ENCODE measurements at places on chromosomes 2 and 18.

GRCh38 chr18:49691177-49691608 lies 122.1 kb downstream of the ACAA2 start:
- DNase-seq, result no peak

DNA sequence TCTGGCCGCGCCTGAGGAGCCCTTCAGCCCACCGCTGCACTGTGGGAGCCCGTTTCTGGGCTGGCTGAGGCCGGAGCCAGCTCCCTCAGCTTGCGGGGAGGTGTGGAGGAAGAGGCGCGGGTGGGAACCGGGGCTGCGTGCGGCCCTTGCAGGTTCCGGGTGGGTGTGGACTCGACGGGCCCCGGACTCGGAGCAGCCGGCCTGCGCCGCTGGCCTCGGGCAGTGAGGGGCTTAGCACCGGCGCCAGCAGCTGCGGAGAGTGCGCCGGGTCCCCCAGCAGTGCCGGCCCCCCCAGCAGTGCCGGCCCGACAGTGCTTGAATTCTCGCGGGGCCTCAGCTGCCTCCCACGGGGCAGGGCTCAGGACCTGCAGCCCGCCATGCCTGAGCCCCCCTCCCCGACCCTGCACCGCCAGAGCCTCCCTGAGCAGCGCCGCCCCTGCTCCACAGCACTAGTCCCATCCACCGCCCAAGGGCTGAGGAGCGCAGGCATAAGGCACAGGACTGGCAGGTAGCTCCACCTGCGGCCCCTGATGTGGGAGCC lies 534.2 kb downstream of the ZNF804A start:
- no peak for DNase-seq

GRCh38 chr2:218345491-218346236 lies 11.0 kb upstream of the CATIP start:
- no peak for DNase-seq

DNA sequence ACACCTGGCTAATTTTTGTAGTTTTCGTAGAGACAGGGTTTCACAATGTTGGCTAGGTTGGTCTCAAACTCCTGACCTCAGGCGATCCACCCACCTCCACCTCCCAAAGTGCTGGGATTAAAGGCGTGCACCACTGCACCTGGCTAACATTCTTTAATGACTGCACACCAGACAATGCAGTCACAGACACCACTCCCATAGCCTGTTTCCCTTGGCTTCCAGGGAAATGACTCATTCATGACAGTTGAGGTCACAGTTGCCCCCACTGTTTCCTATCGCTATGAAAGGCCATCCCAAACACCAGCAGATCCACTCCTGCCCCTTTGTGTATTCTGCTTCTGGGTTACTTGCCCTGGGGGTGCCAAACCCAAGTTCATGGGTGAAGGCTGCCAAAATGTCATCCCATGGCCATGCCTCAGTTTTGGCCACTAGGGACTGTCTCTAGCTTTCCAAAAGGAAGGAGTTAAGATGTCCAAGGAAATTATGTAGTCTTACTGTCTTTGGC lies 8.7 kb downstream of the CHMP1B start:
- no peak for DNase-seq

DNA sequence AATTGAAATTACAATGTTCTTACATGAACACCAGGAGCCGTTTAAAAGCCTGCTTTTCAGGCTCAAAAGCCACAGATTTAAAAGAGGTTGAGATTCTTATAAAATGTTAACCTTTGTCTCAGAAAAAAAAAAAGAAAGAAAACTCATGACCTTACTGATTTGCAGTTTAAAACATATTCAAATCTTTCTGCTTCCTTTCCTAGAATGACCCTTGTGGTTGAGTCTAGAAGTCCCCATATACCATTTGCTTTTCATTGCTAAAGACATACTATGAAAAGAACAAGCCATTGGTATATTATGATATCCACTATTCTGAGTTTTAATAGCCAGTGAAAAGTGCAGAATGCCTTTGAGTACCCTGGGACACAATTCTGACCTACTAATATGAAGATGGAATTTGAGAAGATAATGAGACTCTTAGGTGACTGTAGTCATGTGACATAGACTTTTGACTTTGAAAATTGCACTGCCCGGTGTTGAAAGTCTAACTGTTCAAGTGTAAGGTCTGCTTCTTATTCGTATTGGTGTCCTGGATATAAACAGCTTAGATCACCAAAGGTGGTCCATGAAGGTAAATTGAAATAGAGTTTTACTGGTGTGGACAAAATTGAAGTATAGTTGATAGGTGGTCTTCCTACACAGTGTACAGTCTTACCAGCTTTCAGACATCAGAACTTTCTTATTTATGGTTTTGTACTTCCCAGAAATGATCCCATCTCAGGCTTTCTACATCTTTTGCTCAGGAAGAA lies 117.0 kb downstream of the DOCK10 start:
- no peak for DNase-seq

DNA sequence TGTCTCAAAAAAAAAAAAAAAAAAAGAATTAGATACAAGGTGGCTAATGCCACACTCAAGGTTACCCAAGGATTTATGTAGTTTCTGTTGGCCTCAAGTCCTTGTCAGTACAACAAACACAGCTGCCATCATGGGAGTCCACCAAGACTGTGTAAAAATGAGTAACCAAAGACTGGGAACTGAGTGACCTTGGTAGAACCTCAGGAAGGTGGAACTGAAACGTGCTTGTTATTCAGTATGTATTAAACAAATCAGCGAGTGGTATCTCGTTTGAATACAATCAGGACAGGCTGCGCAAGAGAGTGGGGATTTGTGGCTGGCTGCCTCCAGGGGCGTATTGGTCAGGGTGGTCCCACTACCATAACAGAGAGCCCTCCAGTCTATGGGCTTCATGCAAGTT lies 1.6 kb upstream of the SFTPB start:
- DNase-seq, result no peak

- DNase-seq, result no peak
Measured at GRCh38 chr2:176091329-176092258, 927 bp upstream of the HOXD13 start.

DNA sequence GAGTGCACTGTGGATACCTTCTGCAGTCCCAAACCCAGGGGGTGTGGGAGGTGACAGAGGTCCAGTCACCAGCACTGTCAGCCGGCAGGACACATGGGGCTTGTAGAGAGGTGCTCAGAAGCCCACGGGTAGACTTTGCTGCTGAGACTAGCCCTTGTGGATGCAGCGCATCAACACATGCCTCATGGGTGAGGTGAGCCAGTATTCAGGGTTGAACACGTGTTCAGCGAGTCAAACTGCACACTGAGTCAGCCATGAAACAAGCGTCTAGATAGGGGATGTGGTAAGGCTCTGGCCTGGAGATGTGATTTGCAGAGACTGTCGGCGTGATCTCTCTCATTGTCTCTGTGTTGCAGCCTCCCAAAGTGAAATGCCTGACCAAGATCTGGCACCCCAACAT lies 35.8 kb upstream of the SCLY start:
- DNase-seq, result no peak

GRCh38 chr18:34867520-34867919 lies 157.4 kb downstream of the DTNA start:
- DNase-seq, result no peak

GRCh38 chr2:176931588-176932563 lies 280.7 kb upstream of the HNRNPA3 start:
- DNase-seq, result peak; percentile 27

GRCh38 chr2:8346208-8346607 lies 335.6 kb upstream of the ID2 start:
- DNase-seq, result no peak

DNA sequence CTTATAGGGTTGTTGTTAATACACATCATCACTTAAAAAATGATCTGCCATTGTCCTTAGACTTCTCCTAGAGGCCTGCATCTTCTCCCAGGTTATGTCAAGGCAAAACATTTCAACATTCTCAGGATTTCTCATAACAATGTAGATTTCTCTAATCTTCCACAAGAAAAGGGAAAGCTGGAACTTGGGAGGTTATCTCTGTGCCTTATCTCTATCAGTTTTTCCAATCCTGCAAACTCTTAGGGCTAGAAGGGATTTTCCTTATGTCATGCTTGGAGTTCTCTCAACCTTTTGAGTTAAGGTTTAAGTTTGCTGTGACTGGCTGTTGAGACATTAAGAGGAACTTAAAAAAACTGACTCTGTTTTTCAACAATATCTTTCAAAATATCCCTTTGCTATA lies 300.6 kb upstream of the TFPI start:
- DNase-seq, result no peak

DNA sequence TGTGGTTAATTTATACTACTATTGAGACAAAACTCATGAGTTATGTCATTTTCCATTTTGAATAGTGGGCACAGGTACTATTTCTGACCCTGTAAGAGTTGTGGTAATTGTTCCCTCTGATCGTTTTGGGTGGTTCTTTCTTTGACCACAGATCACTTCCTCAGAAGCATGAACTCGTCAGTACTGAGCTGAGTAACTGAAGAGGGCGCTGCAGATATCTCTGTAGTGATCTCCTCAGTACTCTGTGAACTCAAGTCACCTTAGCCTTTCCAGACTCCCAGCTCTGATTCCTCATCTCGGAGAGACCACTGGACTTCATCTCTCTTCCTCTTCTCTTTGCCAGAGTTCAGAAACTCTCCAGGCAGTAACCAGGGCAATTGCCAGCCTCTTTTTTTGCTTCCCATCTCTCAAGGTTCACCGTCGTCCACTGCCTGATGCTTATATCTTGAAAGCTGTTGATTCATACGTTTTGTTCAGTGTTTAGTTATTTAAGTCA lies 9.4 kb upstream of the IL1RL1 start:
- no peak for DNase-seq

- DNase-seq, result no peak
Measured at GRCh38 chr2:58852243-58852642, 611.1 kb upstream of the FANCL start.

DNA sequence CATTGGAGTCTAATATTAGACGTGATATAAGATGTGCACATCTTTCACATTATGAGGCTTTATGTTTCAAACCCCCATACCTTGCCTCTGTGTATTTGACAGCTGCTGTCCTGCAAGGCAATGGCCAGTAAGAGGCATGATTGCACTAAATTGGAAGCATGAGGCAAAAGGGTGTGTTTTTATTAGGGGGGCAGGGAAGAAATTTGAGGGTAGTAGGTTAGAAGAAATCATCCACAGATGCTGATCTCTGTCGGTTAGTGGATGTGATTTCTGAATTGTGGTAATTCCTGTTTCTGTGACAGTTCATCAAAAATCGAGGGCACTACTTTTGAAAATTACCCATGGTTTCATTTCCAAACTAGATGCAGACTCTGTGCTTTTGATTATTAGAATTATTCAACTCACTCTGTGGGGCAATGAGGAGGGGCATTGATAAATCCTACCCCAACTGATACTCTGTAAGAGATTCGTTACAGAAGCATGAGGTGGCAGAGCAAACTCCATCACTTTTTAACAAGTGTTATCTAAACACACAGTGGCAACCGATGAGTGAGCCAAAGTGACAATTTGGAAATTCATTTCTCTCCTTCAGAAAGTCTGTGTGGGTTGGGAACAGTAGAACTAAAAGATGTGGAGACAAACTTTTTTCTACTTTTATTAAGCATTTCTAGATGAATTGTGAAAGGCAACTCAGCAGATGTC lies 453.0 kb downstream of the ARHGAP15 start:
- DNase-seq, result no peak

GRCh38 chr18:46224181-46224775 lies 120.1 kb downstream of the HAUS1 start:
- no peak for DNase-seq

DNA sequence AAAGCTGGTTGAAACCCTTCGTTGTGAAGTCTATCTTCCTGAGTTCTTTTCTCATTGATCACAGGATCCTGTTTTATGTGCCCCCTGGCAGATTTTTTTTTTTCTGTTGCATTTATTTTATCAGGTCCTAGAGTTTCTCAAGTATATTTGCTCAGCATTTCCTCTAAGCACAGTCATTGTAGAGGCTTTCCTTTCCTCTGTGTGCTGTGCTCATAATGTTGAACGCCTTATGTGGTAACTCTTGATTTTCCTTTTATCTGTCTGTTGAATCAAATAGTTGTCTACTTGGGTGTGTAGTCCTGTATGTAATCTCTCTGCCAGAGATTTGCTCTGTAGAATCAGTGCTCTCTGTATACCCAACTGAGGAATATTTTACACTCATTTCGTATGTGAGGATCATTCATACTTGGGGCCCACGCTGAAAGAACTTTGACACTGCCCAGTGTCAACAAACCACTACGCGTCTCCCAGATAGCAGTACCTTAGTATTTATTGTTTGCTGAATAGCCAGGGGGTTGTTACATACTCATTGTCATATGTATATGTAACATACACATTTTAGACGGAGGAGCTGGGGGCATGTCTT lies 118.2 kb downstream of the CTNNA2 start:
- no peak for DNase-seq

DNA sequence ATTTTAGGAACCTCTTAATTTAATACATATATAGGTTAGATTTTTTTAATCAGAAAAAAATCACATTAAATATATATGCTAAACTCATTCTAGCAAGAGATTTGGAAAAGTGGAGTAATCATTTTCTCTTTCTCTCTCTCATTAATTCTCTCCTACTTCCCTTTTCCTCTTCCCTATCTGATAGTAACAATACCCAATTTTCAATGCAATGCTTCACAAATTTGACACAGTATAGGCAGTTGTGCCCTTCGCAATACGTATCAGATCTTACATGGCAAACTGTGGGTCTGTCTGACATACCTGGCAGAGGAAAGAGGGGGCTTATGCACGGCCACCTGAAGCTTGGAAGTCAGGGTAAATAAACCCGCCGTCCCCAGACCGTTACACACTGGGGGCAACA lies 444.3 kb downstream of the NBAS start:
- no peak for DNase-seq

DNA sequence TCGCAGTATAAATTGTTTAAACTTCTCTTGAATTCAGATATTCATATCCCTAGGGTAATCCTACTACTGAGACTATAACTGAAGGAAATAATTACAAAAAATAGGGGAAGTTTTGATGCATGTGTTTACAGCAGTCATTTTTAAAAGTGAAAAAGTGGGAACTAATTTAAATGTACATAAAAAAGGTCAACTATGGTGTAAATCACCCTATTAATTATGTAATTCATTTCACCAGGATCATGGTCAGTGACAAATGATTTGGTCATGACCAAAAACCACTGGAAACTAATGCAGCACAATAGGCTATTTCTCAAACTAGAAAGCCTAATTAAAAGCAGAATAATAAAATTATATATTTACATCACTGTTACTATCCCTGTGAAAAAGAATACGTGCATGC lies 5.0 kb upstream of the CNGA3 start:
- DNase-seq, result no peak

- no peak for DNase-seq
Measured at GRCh38 chr2:1572638-1573037, 159.4 kb downstream of the TPO start.

GRCh38 chr18:42654556-42654955 lies 460.9 kb downstream of the RIT2 start:
- no peak for DNase-seq

GRCh38 chr2:232789082-232789481 lies 12.7 kb upstream of the KCNJ13 start:
- no peak for DNase-seq

Data from activated CD4-positive, alpha-beta T cell treated with anti-CD3 and anti-CD28 coated beads, Interleukin-2, amount 50 U/mL, for 24 hours (primary cell).